Lung (tissue), 17 donors: ENCODE measurements at places on chromosomes 7 and 10.

DNA sequence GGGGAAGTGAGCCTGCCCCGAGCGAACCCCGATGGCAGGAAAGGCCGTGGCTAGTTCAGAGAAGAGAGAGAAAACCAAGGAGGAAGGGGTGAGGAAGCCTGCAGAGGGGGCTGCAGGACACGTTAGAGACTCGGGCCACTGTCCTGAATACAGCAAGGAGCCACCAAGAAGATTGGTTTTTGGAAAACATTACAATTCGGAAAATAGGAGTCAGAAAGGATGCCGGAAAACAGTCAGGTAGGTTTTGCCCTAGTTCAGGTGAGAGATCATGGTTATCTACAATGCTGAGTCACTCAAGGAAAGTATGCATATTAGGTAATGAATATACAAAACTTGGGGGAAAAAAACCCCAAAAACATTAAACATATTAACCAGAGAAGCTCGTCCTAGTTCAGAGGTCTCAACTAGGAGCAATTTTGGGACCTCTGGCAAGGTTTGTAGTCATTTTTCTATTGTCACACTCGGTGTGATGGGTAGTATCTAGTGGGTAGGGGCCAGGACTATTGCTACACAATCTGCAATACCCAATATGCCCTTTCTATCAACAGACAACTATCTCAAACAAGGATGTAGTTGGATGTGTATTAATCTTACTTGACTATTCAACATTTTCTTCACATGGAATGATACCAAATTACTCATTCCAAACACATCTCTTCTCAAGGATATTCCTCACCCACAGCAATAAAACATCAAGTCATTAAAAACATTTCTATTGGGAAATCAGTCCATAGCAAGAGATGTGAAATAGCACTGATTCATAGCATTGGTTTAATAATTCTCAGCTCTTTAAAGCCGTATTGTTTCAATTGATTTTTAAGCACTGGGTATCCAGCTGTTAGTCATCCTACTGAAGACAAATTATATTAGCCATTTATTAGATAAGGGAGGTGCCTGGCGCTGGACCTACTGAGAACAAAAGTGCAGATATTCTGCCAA, 74.4 kb upstream of the RSU1 start:
- peak; percentile 79 for DNase-seq

GRCh38 chr10:59279991-59280505, 82.3 kb downstream of the FAM13C start:
- no peak for DNase-seq

DNA sequence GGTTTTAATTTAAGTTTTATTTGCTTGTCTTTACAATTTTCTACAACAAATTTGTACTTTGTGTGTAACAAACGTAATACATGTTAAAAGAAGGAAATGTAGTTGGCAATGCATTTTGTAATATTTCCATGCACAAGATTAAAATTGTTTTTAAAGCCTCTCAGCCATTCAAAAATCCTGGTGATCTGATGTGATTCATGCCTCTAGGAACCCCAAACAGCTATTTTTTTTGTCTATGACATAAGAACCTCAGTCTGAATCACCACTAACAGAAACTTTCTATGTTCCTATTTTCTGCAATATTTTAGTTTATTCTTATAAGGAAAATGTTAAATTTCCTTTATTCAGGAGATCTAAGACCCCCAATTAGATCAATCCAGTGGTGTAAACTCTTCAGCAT, 183.1 kb upstream of the YAE1 start:
- no peak for DNase-seq

DNA sequence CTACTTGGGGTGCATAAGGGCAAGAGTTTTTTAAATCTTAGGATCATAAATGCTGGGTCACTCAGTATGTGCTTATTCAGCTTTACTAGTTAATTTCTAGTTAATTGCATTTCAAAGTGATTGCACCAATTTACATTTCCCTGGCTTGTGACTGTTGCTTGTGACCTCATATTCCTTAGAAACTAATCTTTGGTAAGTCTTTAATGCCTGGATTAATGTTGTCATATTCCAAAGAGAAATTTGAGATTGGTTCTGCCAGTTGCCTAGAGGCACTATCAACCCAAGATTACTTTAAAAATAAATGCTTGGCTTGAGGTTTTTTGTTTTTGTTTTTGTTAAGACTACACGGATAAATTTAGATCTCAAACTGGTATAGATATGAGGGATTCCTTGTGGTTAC, 103.1 kb downstream of the ANK3 start:
- no peak for DNase-seq

DNA sequence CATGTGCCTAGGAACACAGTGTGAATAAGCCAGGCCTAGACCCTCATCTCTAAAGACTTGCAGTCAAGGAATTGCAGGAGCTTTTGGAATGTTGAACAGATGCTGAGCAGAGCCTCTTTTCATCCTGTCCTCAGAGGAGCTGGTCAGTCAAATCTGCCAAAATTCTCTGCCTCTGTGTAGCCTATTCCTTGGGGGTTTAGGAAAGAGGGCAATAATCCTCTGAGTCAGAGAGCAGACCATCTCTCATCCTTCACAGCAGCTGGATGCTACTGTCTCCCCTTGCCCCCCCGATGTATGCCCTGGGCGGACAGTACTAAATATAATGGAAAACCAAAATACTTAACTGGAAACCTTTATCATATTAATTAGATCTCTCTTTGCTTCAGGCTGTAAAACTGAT, 52.6 kb downstream of the BICC1 start:
- DNase-seq = no peak

DNA sequence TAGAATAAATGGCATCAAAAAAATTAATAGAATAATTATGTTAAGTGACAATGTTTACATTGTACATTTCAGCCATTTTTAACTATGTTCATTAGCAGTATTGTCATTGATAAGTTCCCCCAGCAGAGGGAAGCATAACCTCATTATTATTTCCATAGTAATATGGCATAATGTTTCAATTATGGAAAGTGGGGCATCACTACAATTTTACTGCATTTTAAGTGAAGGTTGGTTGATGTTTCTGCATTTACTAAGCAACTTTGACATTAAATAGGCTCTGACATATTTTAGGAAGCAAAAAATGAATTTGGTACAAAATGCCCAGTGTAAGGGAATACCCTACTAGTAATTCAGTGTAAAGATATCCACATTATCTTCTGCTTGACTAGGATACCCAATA, 218.3 kb downstream of the SEMA3A start:
- DNase-seq = peak; percentile 74

- no peak for DNase-seq
Observed at GRCh38 chr7:51329696-51330263, 13.2 kb upstream of the COBL start.

- peak; percentile 74 for DNase-seq
Observed at GRCh38 chr10:58641095-58641531, 128.4 kb downstream of the BICC1 start.

DNA sequence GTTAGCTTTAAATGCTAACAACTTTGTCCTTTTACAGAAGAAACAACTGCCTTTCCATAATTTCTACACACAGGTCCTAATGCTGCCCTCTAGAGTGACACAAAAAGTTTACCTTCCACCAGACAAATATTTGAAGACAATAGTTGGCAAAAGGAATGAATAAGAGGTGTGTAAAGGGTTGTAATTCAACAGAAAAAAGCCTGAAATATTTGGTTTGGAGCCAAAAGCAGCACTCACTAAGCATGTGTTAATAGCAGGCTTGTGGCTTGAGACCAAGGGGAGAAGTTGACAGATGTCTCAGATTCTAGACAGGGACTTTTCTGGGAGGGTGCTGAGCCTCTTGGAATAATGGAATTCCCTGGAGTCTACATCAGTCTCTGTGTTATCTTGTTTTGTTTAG, 156.2 kb upstream of the GALNT17 start:
- peak; percentile 67 for DNase-seq

DNA sequence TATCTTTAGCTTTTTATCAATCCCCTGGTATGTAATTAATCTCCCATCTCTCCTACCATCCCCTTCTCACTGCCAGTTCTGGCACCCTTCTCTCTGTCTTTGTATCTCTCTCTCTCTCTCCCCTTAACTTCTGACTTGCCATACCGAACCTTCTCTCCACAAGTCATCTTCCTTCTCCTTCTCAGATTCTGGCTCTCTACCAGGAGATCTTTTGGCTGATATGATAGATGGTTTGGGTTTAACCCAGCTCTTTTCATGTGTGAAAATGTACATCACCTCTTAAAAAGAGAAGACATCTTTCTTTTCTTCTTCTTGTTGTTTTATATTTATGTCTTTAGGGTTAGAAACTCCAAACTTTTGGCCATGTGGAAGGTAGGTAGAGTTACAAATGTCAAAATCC, 196.7 kb downstream of the HGF start:
- DNase-seq = no peak

- peak; percentile 26 for DNase-seq
Observed at GRCh38 chr10:62492012-62492869, 118.1 kb downstream of the ZNF365 start.

DNA sequence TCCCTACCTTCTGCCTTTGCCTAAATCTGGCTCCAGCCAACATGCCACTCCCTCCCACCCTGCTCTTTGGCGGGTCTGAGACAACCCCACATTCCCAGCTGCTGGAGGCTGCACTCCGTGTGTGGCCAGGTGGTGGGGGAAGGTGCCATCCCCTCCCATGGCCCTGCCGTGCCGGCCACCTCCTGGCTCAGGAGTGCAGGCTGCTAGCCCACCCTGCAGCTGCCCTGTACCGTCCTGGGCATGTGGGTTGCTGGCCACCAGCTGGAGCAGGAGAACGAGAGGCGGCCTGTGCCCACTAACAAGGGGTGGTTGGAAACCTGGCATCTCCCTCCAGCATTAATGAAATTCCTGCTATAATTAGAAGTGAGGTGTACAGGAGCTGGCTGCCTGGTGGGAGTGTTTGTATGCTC, 97.6 kb downstream of the ZMIZ1 start:
- no peak for DNase-seq

GRCh38 chr10:102376901-102377300, 18.6 kb upstream of the NFKB2 start:
- DNase-seq = no peak

- no peak for DNase-seq
Observed at GRCh38 chr10:119608316-119609155, 11.8 kb upstream of the TIAL1 start.
